ENCODE measurements at places on chromosomes 1 and 21.

DNA sequence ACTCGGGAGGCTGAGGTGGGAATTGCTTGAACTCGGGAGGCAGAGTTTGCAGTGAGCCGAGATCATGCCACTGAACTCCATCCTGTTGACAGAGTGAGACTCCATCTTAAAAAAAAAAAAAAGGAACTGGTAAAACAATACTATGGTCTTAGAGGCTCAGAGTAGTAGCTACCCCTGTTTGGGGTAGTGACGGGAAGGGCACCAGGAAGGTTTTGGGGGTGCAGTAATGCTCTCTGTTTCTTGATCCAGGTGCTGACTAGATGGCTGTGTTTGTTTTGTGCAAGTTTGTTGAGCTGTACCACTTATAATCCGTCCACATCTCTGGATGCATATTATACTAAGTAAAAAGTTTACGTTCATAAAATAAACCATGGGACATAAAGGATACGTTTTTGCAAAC, 765.8 kb upstream of the TPTE start:
- no peak for DNase-seq

DNA sequence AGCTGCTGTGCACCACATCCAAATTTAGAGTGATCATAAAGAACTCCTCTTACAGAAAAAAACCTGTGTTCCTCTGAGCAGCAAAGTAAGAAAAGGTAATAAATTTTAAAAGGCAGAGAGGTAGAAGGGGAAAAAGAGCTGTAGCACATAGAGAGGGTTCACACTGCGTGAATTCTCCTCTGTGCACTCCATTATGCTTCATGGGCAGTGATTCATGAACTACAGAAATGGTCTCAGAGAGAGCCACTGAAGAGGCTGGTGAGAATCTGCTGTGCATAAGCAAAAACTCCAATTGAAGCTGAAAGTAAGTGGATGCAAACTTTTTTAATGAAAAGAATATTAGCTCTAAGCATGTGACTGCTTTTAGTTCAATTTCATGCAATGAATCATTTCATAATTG, 65.0 kb downstream of the CRB1 start:
- no peak for DNase-seq

DNA sequence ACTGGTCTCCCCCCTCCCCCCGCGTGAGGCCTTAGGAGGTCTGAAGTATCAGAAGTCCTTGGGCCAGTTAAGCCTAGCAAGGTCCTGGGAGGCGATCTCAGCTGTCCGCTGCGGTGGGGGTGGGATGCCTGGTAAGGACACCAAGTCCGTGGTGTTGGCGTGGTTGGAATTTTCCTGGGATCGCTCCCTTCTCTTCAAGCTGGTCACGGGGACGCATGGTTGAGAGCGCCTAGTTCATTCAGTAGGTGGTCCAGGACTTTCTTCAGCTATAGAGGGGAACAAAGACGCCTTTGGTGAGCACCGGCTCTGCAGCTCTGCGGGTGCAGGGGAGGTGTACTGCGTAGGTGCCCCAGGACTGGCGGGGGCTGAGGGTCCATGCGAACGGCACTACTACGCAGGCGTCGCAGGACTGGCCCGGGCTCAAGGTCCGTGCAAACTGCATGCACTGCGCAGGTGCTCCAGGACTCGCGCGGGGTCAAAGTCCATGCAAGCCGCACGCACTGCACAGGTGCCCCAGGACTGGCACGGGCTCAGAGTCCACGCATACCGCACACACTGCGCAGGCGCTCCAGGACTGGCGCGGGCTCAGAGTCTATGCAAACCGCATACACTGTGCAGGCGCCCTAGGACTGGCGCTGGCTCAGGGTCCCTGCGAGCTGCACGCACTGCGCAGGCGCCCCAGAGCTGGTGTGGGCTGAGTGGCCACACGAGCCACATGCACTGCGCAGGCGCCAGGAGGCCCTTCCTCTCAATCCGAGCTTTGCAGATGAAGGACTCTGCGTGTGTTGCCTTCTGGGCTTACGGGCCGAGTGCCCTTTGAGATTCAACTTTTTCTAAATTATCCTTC, 36.6 kb upstream of the HMGN1 start:
- peak; percentile 34 for DNase-seq

- DNase-seq = no peak
Observed at GRCh38 chr1:36583980-36584782, 101.5 kb upstream of the CSF3R start.

DNA sequence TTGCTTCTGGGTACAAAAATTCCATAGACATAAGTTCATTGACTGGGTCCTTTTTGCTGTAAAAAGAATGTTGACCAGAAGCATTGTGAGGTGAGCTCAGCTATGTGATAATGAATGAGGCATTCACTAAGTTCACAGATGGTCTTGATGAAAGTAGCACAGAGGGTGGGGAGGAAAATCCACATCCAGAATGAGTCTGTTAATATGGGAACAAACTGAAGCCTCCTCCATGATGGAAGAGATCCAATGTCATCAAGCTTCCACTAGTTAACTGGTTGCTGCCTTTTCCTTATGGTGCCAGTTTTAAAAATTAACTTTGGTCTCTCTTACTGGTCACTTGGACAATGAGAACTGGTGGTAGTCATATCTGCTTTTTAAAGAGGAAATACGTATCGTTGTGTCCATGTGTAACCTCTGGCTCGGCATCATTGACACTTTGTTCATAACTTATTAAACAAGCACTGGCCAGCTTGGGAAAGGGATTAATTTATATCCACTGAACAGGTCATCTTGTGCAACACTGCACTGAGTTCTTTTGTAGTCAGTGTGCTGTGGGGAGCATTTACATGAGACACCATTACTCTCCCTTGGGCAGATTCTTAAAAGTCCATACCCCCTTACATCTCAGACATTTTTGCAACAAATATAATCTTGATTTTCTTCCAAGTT, 88.6 kb downstream of the ADAMTS1 start:
- no peak for DNase-seq

- no peak for DNase-seq
Observed at GRCh38 chr1:165259236-165259635, 97.3 kb downstream of the LMX1A start.

DNA sequence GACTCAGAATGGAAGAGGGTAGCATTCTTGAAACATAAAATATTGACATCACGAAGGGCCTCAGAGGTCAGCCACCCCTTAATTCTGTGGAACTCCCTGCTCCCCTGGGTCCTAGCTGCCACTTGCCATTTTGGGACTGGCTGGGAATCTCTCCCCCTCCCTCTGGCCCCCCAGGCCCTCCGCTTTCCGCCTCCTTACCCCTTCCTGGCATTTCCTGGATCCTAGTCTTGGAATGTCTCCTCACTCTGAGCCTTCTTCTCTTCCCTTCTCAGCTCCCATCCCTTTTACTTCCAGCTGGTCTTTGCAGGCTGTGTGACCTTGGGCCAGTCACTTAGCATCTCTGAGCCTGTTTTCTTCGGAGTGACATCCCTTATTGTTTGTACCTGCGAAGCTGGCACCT, 4.5 kb downstream of the PADI1 start:
- no peak for DNase-seq

GRCh38 chr21:44986471-44987291, 46.9 kb downstream of the SLX9 start:
- DNase-seq = no peak

- peak; percentile 48 for DNase-seq
Observed at GRCh38 chr1:231040019-231040799, at the start of gene FAM89A. Gene FAM89A (minus strand): TSS chr1:231040254. CDS start chr1:231040211, 43 bp downstream.

DNA sequence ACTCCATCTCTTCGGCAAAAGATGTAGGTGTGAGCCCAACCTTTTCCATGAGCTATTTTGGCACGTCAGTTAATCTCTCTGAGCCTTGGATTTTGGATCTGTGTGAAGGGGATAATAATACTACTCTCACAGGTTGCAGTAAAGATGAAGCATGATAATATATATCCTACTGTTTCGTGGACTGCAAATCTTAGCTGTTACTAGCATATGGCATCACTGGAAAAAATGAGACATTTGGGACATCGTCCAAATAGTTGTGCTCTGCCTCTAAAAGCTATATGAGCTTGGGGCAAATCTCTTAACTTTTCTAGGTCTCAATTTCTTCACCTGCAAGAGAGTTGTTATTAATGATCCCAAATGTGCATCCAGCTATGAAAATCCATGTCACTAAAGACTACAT, 147.4 kb upstream of the ZRANB2 start:
- no peak for DNase-seq

GRCh38 chr1:115506924-115507589, 134.7 kb upstream of the VANGL1 start:
- no peak for DNase-seq

- no peak for DNase-seq
Observed at GRCh38 chr1:9375912-9376311, 83.2 kb downstream of the SPSB1 start.

DNA sequence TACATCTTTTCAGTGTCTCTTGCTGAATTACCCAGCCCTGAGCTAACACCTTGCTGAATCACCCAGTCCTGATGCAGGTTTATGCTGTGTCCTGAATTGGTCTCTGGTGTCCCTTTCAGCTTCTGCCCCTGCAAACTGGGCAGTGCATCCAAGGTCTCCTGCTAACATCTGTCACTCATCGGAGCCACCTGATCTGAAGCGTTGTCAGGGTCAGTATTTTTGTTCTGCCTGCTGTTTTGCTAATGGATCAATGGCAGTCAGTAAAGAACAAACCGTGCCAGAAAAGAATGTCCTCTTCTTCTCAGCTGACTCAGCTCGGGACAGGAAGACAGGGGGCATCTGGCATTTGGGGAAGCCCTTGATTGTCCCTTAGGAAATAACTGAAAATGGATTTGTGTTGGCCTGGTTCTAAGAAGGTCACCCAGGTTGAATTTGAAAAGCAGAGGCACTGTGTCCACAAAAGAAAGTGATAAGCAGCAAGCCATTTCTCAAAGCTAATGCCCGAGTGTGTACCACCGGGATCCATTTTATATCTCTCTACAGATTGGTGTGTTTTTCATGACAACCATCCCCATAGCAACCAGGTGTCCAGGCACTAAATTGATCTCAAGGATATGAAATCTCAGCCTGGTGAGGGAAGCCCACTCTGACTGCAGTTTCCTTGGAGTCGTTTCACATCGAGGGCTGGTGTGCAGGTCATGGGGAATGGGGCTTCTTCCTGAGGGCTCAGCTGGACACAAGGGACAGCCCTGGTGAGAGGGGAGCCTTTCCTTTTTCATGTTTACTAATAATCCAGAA, 109.7 kb upstream of the IRF2BP2 start:
- DNase-seq = no peak

DNA sequence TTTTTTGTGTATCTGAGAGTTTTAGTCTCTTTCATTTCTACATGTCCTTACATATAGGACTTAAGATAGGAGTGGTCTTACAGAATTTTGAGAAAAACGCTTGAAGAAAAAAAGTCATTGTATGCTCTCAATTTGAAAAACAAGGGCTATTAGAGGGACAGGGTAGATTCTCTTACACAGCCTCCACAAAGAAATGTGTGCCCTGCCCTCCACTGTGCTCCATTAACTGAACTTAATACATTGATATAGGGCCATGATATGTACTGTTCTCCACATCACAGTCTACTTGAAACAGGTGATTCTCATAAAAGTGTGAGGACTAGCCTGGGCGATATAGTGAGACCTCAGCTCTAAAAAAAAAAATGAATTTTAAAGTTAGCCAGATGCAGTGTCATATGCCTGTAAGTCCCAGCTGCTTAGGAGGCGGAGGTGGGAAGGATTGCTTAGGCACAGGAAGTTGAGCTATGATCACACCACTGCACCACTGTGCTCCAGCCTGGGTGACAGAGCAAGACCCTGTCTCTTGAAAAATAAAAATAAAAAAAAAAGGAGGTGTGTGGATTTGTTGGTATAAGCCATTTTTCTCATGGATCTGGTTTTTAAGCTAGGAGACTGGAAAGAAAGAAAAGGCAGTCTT, 77.0 kb downstream of the HMCN1 start:
- DNase-seq = no peak

DNA sequence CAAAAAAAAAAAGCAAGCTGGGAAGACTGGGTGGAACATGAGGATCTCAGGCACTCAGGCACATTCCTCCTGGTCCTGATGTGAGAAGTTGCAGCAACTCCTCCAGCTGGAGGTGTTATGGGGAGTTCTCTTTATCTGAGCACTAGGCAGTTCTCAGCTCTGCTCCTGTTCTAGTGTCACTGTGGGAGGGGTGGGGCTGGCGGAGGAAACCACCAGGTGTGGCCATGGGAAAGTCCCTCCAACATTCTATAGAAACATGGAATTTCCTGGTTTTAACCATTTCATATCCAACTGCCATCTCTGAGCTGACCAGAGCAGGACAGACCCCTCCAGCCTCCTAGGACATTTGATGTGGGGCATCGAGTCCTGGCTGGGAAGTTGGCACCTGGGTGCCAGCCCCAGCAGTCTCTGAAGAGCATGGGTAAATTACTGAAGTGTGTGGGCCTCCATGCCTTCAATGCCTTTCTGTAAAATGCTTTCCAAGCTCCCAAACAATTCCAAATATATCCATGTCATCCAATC, 804 bp upstream of the IKBKE start:
- DNase-seq = no peak

DNA sequence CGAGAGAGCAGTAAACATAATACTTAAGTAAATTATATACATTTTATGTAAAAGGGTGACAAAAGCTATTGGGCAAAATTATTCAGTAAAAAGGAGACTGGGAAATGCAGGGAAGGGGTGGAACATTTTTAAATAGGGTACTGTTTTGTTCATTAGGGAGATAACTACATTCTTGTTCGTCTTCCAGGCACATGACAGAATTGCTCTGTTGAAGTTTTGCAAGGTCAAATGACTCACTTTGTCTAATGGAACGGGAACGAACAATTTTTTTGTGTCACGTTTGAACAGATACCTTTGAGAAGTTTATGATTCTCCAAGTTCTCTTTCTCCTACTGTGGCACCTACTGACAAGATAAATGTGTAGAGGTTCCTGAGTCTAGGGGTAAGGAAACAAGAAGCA, 382.3 kb upstream of the ZRANB2 start:
- DNase-seq = no peak

- no peak for DNase-seq
Observed at GRCh38 chr1:88463401-88463985, 220.6 kb upstream of the PKN2 start.

DNA sequence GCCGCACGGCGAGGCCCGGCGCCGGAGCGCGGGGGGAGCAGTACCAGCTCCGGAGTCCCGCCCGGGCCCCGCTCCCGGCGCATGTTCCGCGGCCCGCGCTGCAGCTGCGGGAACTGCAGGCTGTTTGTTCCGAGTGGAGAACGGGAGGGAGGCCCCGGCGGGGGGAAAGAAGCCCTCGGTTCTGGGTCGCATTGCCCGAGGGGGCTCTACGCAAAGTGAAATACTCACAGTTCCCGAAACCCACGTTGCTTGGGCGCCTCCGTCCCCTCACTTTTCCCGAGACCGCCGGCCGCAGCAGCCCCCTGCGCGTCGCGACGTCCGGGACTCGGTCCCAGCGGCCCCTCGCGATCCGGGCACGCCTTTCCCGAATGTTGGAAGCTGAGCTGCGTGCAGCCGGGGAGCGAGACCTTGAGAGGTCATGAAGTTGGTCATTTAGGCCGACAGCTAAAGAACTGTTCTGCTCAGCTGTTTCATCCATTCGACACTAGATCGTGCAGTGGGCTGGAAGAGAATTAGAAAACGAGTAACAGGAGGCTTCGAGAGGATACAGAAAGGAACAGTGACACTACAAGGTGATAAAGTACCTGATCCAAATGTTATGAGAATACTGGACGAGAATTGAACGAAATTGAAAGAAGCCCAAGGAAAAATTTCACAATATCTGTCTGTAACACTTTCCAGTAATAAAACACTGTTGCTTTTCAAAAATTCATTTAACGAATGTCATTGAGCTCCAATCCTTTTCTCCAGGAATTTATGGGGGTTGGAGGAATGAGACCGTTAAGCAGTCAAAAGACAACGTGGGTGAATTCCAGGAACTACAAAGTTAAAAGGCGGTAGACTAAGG, 657 bp upstream of the LIN9 start:
- DNase-seq = no peak

GRCh38 chr1:221725735-221726672, 15.9 kb downstream of the DUSP10 start:
- no peak for DNase-seq

- no peak for DNase-seq
Observed at GRCh38 chr1:112389689-112390088, 6.3 kb upstream of the CTTNBP2NL start.

All from activated gamma-delta T cell (primary cell).